ENCODE measurements at places on chromosomes 16 and 17. TPM values are rescaled to one million over a fixed set of nuclear protein-coding genes. Genes with fewer than 3 reads are reported as not detected.

GRCh38 chr17:43349142-43349541, 49.7 kb upstream of the ARL4D start:
- H3K4me1 ChIP-seq = peaks cover 8% of the 10 kb centered on the region
- no peak overlapping the region for H3K4me3 ChIP-seq
- no peaks in the 10 kb centered on the region for H3K27me3 ChIP-seq
- H3K36me3 ChIP-seq = no peaks in the 10 kb centered on the region

- H3K36me3 ChIP-seq = no peaks in the 10 kb centered on the region
- no peaks in the 10 kb centered on the region for H3K27me3 ChIP-seq
- no peak overlapping the region for H3K27ac ChIP-seq
- DNase-seq = no peak
Measured at GRCh38 chr17:71464241-71464640, 656.6 kb upstream of the SOX9 start.

GRCh38 chr16:15435216-15435864, 952 bp downstream of the BMERB1 start:
- peaks cover 17% of the 10 kb centered on the region for H3K27me3 ChIP-seq
- peak overlapping the region; percentile 93 for H3K4me3 ChIP-seq
- no peak overlapping the region for H3K27ac ChIP-seq
- H3K36me3 ChIP-seq = no peaks in the 10 kb centered on the region
- no peaks in the 10 kb centered on the region for H3K4me1 ChIP-seq

DNA sequence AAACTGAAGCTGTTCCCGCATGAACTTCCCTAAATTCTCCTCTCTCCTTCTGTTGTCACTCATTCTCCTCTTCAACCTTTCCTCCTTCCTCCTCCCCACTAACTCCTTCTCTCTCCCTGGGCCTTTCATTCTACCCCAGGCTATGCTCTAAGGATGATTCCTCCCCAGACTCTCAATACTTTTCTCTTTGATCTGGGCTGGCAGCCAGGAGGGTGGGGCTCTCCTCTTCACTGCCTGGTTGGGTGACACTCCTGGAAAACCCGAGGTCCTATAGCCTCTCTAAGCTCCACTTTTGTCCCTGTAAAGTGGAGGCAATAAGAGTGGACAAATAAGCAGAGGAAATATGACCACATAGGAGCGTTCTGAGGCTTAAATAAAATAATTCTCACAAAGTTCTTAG, 46.2 kb downstream of the HSD17B2 start:
- no peaks in the 10 kb centered on the region for H3K4me1 ChIP-seq
- no peak overlapping the region for H3K4me3 ChIP-seq
- H3K27me3 ChIP-seq = no peaks in the 10 kb centered on the region
- H3K36me3 ChIP-seq = no peaks in the 10 kb centered on the region
- no peak overlapping the region for H3K27ac ChIP-seq

DNA sequence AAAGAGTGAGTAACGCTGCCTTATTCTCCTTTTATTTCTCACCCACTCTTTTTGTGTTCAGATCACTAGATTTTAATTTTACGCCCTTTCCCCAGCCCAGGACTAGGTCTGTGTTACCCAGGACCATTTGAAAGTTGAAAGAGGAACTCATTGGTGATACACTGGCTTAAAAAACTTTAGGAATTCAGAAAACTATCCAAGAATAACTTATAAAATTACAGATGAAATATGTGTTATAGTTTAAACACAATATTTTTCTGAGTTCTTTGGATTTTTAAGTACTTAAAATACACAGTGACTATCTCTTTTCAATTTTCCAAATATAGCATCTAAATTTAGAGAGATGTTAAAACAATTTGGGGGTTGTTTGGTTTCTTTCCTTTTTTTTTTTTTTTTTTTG, 385.2 kb downstream of the CDH13 start:
- no peaks in the 10 kb centered on the region for H3K36me3 ChIP-seq
- no peak overlapping the region for H3K27ac ChIP-seq
- no peak for DNase-seq
- no peaks in the 10 kb centered on the region for H3K27me3 ChIP-seq
- no peaks in the 10 kb centered on the region for H3K4me1 ChIP-seq

- no peak overlapping the region for H3K4me3 ChIP-seq
- H3K36me3 ChIP-seq = no peaks in the 10 kb centered on the region
- H3K27me3 ChIP-seq = no peaks in the 10 kb centered on the region
- no peaks in the 10 kb centered on the region for H3K4me1 ChIP-seq
- no peak for DNase-seq
Measured at GRCh38 chr16:86322806-86323205, 187.5 kb upstream of the FOXF1 start.

DNA sequence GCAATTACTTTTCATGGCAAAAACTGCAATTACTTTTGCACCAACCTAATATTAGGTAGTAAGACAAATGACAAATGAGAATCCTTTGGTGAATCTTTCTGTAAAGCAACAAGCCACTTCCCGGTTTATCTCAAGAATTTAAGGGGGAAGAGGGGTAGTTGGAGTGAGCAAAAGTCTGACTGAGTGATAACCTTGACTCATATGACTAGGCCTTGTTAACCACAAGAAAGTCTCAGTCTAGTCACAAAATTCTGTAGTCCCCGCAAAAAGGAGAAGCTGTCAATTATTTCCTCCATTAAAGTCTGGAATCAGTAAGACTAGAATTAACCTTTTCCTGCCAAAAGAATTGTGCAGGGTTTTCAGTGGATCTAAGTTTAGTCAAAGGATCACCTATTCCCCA, 72.2 kb upstream of the GNAO1 start:
- no peak overlapping the region for H3K27ac ChIP-seq
- DNase-seq = no peak
- no peaks in the 10 kb centered on the region for H3K36me3 ChIP-seq
- no peak overlapping the region for H3K4me3 ChIP-seq

DNA sequence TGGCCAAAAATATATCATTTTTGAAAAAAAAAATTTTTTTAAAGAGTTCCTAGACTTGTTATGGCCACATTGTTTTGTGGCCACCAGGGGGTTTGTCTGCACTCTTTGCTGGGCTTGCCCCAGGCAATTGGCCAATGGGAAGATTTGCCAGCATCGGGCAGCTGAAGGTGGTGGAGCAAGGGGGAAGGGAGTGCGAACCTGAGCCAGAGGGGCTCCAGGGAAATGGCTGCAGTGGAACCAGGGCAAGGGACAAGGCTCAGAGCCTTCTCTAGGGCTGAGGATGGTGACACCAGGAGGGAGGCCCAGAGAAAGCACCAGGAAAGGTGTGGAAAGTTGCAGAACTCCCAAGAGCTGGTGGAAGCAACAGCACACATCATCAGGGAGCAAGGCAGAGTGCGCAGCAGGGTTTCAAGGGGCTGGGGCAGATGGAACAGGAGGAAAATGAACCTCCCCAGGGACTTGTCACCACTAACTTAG, 15.5 kb upstream of the CMIP start:
- H3K27ac ChIP-seq = no peak overlapping the region
- no peak overlapping the region for H3K4me3 ChIP-seq
- H3K27me3 ChIP-seq = no peaks in the 10 kb centered on the region
- peak; percentile 82 for DNase-seq
- no peaks in the 10 kb centered on the region for H3K36me3 ChIP-seq

DNA sequence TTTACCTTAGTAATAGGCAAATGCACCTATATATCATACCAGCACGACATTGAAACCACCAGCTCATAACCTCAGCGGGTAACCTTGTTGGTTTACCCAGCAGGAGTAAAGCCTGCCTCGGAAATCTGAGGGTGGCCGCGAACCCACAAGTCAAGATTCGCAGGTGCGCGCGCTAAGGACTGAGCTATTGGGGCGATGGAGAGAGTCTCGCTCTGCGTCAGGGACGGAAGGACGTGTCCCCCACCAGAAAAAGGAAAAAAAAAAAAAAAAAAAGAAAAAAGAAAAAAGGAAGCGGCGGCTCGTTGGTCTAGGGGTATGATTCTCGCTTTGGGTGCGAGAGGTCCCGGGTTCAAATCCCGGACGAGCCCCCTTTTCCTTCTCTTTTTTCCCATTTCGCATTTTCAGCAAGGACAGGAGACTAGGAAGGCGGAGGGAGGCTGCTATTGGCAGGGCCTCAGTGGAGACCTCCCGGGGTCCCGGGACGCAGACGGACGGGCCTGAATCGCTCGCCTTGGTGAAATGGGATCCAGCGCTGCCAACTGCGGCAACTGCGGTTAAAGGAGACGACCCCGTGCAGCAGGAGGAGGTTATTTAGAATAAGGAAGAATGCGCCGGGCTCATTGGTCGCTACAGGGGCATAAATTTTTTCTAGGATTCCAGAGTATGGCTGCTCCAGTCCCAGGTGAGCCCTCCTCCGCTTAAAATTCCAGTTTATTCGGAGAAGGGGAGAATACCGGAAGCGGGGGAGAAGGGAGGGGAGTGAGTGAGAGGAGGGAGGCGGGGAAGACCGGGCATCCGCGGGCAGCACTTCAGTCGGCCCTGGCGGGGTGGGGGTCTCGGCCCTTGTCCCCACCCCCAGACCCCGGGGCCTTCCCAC, at the start of gene OR1F1:
TSS of gene OR1F1 (plus strand) at position 407 of the 877 bp plus-strand sequence.
- peaks cover 12% of the 10 kb centered on the region for H3K4me1 ChIP-seq
- H3K36me3 ChIP-seq = no peaks in the 10 kb centered on the region
- DNase-seq = peak; percentile 81
- H3K27me3 ChIP-seq = peaks cover 25% of the 10 kb centered on the region
- peak within 1 kb of the TSS; percentile 32 for H3K27ac ChIP-seq

The CES1 gene
- not detected for total RNA-seq

The ARHGAP44 gene
- 10.1 TPM for total RNA-seq

The RNF227 gene
- total RNA-seq = 1.4 TPM

The TMEM238L gene
- total RNA-seq = not detected

The HASPIN gene
- total RNA-seq = 34.0 TPM

The SCNN1B gene
- total RNA-seq = 1.1 TPM

All from GM23338 (cell line).